ENCODE measurements at places on chromosomes 1 and 21.
A peak's percentile ranks its signal among the peaks of the same experiment; 100 is the strongest.

- no peak for DNase-seq
Measured at GRCh38 chr1:181083842-181084605, 4.5 kb upstream of the IER5 start.

- DNase-seq = peak; percentile 67
Measured at GRCh38 chr1:162629651-162630050, 2.6 kb upstream of the DDR2 start.

- DNase-seq = no peak
Measured at GRCh38 chr1:207049974-207050391, 1.0 kb downstream of the YOD1 start.

GRCh38 chr1:8397511-8397910, 79.6 kb downstream of the SLC45A1 start:
- DNase-seq = no peak

DNA sequence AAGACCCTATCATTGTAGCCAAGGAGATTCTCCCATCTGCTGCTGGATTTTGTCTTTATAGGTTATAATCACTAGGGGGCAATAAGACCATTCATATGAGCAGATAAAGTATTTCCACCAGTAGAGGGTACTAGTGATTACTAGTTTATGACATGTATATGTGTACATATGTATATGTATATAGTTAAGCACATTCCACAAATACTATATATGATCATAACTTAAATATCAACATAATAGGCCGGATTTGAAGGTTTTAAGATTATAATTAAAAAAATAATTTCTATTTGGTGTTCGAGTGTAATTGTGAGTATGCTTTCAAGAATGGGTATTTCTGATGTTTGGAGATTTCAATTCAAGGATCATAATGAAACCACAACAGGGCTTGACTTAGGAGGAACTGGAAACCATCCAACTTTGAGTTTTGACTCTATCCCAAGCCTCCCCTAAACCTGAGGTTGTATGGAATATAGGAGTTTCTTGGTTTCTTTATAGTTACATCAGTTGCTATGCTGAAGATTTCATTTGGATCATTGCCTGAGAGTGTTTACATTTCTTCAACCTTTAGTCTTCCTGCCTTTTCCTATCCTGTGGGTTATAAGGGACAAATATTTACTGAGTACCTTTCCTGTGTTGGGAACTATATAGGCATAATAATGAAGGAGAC, 16.9 kb downstream of the TCEANC2 start:
- no peak for DNase-seq

- DNase-seq = no peak
Measured at GRCh38 chr1:157202331-157202730, 64.1 kb upstream of the ETV3 start.

DNA sequence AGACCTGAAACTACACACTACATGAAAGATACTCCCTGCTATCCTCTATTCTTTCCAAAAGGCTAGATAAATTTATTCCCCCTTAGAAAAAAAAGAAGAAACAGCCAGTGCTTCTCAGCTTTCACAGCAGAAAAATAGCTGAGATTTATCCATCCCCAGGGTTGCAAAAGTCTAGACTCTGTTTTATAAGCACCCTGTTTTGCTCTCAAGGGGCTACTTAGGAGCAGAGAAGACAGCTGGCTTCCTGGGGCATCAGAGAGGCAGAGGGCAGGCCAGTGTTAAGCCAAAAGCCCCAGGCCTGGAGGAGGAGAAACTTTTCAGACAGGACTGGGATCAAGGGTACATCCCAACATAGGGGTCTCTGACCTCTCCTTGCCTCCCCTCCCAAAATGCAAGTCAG, 3.9 kb downstream of the LAMB3 start:
- no peak for DNase-seq

DNA sequence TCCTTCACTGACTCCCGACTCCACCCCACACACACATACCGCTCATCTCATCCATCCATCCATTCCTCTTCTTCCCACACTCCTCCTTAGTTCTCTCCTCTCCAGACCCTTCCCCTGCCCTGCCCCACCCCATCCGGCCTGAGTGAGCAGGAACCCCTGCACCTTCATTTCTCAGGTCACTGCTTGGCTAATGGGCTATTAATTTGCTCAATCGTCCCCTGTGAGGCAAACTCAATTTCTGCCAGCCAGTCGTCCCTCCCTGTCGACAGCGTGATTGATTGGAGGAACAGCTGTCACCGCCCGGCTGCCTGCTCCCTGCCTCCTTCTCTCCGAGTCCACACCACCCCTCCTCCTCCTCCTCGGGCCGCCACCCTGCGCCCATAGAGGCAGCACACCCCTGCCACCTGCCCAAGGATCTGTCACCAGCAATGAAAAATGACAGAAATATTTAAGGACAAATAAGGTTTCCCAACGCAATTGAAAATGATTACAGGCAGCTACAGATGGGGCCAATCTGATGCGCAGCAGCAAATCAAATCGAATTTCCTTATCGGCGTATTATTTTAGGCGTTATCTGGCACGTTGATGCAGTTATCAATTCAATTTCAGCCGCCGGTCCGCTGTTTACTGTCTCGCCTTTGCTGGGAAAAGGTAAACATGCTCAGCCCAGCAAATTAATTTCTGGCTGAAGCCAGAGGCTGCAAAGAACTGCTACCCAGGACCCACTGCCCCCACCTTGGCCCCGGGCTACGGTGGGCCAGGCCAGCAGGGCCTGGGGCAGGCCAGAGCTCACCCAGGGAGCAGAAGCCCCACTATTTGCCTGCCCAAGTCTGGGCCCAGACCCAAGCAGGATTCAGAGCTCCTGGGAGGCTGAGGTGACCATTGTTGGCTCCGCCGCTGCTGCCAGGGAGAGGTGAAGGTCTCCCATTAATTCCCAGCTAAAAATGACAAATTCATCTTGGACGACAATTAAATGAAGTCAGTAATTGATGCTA, 71.3 kb downstream of the TMEM53 start:
- DNase-seq = no peak

Data from AG09309 (cell line).